ENCODE measurements at places on chromosomes 2 and 18. TPM values are rescaled to one million over a fixed set of nuclear protein-coding genes. Genes with fewer than 3 reads are reported as not detected.

DNA sequence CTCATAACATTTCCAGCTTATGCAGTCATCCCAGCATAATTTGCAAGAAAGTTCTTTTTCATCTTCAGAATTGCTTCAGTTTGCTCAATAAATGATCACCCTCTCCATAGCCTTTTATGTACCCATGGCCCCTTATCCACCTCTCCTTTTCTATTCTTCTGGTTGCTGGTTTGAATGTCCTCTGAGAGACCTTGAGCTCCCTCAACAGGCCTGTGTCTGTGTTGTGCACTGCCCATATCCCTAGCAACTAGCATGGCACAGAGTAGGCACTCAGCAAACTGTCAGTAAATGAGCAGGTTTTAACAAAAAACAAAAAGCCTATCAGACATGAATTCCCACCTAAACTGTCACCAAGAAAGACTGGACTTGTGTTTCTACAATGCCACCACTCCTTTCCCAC is 160.5 kb downstream of the AKAIN1 start:
- no peak for DNase-seq

GRCh38 chr2:157337978-157338377 is 12.4 kb upstream of the ERMN start:
- no peak for DNase-seq

GRCh38 chr2:106201661-106202060 is 7.6 kb upstream of the UXS1 start:
- no peak for DNase-seq

The IL18R1 gene
- 0.25 TPM for total RNA-seq

DNA sequence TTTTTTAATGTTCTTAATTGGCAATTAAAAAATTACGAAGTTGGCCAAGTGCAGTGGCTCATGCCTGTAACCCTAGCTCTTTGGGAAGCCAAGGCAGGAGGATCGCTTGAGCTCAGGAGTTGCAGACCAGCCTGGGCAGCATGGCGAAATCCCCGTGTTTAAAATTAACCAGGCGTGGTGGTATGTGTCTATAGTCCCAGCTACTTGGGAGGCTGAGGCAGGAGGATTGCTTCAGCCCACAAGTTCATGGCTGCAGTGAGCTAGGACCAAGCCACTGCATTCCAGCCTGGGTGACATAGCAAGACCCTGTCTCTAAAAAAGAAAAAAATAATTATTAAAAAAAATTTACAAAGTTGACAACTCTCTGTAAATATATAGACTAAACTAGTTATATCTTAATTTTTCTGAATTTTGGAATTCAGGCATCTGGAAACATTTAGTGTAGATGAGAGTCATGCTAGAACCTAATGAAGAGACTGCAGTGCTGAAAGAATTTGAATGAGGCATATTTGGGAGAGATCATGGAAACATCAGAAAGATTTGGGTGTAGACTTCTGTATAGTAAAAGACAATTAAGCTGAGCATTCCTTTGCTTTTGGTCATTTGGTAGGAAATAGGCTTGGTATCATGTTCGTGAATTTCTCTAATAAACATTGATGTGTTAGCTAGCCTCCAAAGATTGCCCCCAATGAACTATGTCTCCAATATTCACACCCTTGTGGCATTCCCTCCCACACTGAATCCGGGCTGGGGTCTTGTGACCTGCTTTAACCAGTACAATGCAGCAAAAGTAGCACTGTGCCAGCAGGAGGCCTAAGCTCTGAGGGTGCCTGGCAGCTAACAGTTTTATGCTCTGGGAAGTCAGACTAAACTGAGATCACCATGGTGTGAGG is 4.2 kb upstream of the ROCK1 start:
- DNase-seq = no peak

The GALNT14 gene
- total RNA-seq = 0.39 TPM

GRCh38 chr2:68771211-68771751 is 36.7 kb downstream of the ARHGAP25 start:
- no peak for DNase-seq

The PIEZO2 gene
- 343 TPM for total RNA-seq

DNA sequence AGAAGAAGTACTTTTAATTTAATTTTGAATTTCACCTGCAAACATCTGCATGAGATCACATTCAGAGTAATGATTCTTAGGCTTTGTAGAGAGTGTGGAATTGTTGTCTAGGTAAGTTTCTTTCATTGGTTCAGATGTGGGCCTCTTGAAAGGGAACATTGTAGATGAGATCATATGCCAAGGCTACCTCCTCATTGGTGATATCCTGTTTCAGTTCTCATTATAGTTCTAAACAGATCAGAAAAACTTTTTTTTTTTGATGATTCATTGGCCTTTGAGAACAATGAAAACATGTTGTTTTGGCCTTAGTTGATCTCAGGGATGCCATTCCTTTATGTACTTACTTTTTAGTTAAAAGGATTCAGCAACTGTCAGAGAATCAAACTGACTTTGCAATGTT is 44.5 kb downstream of the EML6 start:
- DNase-seq = peak; percentile 43

The TGFA gene
- total RNA-seq = 8.0 TPM

Measured in dermis microvascular lymphatic vessel endothelial cell (primary cell).